ENCODE measurements at places on chromosomes 7 and 10. TPM values are rescaled to one million over a fixed set of nuclear protein-coding genes. Genes with fewer than 3 reads are reported as not detected.

Gene PLPP4
- total RNA-seq: 14.6 TPM

Gene SFTPA2
- total RNA-seq: not detected

Gene RELN
- total RNA-seq: not detected

Gene POLR2J2
- total RNA-seq: 8.2 TPM

Gene YWHAG
- total RNA-seq: 171 TPM

Gene INHBA
- total RNA-seq: 29.9 TPM

Gene METTL27
- 6.5 TPM for total RNA-seq

Gene FKBP9
- 222 TPM for total RNA-seq

Gene WASHC2A
- 31.2 TPM for total RNA-seq

Gene TMEM236
- 0.13 TPM for total RNA-seq

Gene HMX2
- not detected for total RNA-seq

Gene ACADSB
- total RNA-seq: 21.1 TPM

Gene HERC4
- 223 TPM for total RNA-seq

GRCh38 chr7:128115821-128116723 is 84.8 kb upstream of the LRRC4 start:
- H3K27ac ChIP-seq: no peak overlapping the region
- no peak overlapping the region for H3K4me3 ChIP-seq
- peaks cover 30% of the 10 kb centered on the region for H3K27me3 ChIP-seq
- no peak for DNase-seq
- peaks cover 16% of the 10 kb centered on the region for H3K4me1 ChIP-seq

DNA sequence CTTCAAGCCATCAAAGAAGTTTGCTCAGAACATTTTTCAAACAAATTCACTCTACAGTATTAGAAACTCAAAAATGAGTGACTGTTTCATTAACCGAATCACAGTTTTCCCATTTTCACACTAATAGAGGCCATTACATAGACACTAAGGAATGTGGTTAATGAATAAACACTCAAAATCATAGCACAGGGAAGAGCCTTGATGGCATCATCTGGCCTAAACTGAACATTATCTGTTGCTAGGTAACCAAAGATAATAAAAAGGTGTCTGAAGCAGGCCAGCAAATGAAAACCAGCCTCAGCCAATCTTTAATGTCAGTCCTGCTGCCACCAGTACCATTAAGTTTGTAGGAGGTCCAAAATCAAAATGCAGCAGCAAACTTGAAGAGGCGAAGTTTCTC is 492.4 kb upstream of the STEAP1 start:
- H3K4me1 ChIP-seq: no peaks in the 10 kb centered on the region
- no peak overlapping the region for H3K27ac ChIP-seq
- H3K4me3 ChIP-seq: no peak overlapping the region
- H3K36me3 ChIP-seq: no peaks in the 10 kb centered on the region
- no peaks in the 10 kb centered on the region for H3K27me3 ChIP-seq
- no peak for DNase-seq

DNA sequence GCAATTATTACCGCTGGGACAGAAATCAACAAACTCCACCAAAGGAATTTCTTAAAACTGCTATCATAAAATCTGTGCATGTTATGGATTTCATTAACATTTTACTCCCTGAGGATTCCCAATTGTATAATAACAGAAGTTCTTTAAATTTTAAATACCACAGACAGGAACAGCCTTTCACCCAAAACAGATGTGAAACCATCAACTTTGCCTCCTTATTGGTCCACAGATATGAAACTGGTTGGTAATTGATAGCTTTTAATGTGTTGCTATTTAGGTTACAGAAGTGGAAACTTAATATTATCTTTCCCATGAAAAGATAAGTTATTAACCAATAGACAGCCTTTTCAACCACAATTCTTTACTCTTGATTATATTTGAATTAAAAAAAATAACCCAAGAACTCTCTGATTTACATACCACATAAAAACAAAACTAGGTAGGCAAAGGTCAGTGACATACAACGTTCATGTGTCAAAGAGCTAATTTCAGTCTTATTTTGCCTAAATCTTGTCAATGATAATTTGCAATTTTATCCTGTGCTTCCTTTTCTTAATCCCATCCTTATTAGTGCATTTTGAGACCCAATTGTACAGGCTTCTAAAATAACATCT is 90.0 kb downstream of the NRP1 start:
- no peak for DNase-seq
- no peaks in the 10 kb centered on the region for H3K27me3 ChIP-seq
- H3K4me3 ChIP-seq: no peak overlapping the region
- H3K4me1 ChIP-seq: peaks cover 80% of the 10 kb centered on the region
- H3K27ac ChIP-seq: no peak overlapping the region
- H3K36me3 ChIP-seq: peaks cover 49% of the 10 kb centered on the region

- no peak for DNase-seq
- H3K36me3 ChIP-seq: 0 out of 2 replicates have a peak, but pooled peaks cover 6% of the 10 kb centered on the region
- H3K27ac ChIP-seq: no peak overlapping the region
- H3K27me3 ChIP-seq: no peaks in the 10 kb centered on the region
- H3K4me3 ChIP-seq: no peak overlapping the region
- no peaks in the 10 kb centered on the region for H3K4me1 ChIP-seq
These were observed 363.4 kb downstream of the GLRX3 start for GRCh38 chr10:130499541-130499940.

GRCh38 chr7:72538147-72538546 is 126.0 kb upstream of the CALN1 start:
- no peaks in the 10 kb centered on the region for H3K36me3 ChIP-seq
- no peaks in the 10 kb centered on the region for H3K4me1 ChIP-seq
- no peak overlapping the region for H3K4me3 ChIP-seq
- H3K27me3 ChIP-seq: peaks cover 8% of the 10 kb centered on the region
- no peak overlapping the region for H3K27ac ChIP-seq

- H3K36me3 ChIP-seq: no peaks in the 10 kb centered on the region
- peak; percentile 90 for DNase-seq
- H3K4me1 ChIP-seq: peaks cover 64% of the 10 kb centered on the region
- no peaks in the 10 kb centered on the region for H3K27me3 ChIP-seq
These were observed 87.8 kb downstream of the CFAP58 start for GRCh38 chr10:104441329-104442000.

DNA sequence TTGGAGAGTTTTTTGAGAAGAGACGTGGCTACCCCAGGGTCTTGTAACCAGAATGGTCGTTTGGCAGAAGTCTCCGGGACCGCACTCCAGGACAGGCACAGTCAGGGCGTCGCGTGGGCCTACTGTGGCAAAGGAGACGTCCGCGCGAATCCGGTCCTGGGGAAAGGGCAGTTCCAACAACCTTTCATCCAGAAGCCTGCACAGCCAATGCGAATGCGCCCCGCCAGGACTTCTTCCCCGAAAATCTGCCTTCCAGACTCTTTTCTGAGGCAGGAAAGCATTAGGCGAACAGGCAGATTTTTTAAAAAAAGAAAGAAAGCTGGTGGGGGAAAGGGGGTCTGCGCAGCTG is 2.0 kb downstream of the HPSE2 start:
- no peak overlapping the region for H3K27ac ChIP-seq
- no peaks in the 10 kb centered on the region for H3K36me3 ChIP-seq
- H3K4me3 ChIP-seq: peak overlapping the region; percentile 74
- H3K27me3 ChIP-seq: peaks cover 52% of the 10 kb centered on the region

- H3K4me1 ChIP-seq: peaks cover 31% of the 10 kb centered on the region
- peaks cover 3% of the 10 kb centered on the region for H3K27me3 ChIP-seq
These were observed 101.9 kb downstream of the PODXL start for GRCh38 chr7:131454498-131454897.

- no peaks in the 10 kb centered on the region for H3K27me3 ChIP-seq
- no peak overlapping the region for H3K4me3 ChIP-seq
- H3K4me1 ChIP-seq: peaks cover 51% of the 10 kb centered on the region
- DNase-seq: no peak
- peak overlapping the region; percentile 78 for H3K27ac ChIP-seq
These were observed 116.5 kb downstream of the CABCOCO1 start for GRCh38 chr10:61779276-61779675.

DNA sequence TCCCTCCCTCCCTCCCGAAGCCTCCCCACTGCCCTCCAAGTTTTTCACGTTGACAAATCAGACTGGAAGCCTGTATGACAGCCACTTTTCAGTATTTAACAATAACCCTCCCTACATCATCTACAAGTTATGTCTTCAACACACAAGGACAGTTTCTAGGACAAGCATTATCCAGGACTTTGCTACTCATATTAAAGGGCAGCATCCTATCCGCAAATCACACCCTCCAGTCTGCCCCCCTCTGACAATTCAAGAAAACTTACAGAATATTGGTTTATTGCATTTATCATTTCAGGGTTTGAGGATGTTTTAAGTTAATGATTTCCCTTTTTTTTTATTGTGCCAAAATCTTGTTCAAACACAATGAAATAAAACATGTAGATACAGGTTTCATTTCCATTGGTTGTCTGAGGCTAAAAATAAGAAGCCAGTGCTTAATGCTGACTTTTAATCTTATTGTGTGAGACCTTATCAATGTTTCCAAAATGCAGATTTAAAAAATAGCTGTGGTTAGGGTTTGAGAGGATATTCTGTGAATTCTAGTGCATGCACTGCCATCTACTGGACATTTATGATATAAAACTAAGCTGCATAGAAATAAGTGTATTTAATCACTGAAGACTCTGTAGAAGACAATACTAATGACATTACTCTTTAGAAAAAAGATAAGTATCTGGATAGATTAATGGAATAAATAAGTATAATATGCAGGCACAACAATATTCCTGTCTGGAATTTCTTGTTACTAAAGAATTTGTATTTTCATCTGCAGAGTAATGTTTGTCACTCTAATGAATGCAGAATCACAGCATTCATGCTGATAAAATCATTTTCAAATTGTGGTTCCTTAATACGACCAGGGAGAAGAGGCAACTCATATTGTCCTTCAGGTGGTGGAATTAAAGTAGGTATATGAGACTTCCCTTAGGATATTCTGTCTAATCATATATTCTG is 64.1 kb downstream of the CAV1 start:
- peak; percentile 70 for DNase-seq
- peak overlapping the region; percentile 38 for H3K4me3 ChIP-seq
- peaks cover 4% of the 10 kb centered on the region for H3K36me3 ChIP-seq

- H3K36me3 ChIP-seq: peaks cover 10% of the 10 kb centered on the region
- H3K27me3 ChIP-seq: no peaks in the 10 kb centered on the region
- H3K4me1 ChIP-seq: peaks cover 28% of the 10 kb centered on the region
These were observed 171.5 kb upstream of the TCF7L2 start for GRCh38 chr10:112778579-112778978.

GRCh38 chr7:90604383-90604782 is 8.3 kb downstream of the CDK14 start:
- no peak for DNase-seq
- no peak overlapping the region for H3K27ac ChIP-seq
- no peak overlapping the region for H3K4me3 ChIP-seq
- 0 out of 2 replicates have a peak, but pooled peaks cover 4% of the 10 kb centered on the region for H3K36me3 ChIP-seq
- no peaks in the 10 kb centered on the region for H3K27me3 ChIP-seq
- peaks cover 37% of the 10 kb centered on the region for H3K4me1 ChIP-seq

DNA sequence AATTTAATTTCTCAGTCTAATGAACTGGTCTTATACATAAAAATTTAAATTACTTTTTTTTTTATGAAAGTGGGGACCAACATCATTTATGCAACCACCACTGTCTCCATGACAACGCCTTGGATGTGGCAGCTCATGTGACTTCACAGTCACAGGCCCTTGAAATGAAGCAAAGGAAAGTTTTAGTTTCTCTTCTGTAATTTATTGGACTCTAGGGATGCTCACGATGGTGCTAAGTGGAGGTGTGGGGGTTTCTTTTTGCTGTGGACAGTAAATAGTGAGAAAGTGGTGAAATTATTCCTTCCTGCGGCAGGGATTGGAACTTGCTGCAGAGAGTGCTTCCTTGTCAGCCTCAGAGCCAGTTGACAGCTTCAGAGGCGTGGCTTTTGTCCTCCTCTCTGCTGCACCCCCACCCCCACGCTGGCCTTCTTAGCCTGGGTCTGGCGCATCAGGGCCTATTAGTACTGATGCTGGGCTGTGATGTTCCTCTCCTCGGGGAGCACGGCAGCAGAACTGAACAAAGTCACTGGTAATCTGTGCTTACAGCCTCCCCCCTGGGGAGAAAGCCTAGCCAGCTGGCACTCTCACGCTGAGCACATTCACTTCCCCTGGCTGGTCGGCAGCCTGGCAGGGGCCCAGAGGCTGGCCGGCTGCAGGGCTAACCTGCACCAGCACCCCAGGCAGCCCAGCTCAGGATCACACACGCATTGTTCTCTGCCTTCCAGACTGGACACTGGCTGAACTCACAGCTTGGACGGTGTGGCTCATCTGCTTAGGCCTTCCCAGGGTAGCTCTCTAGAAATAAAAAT is 517.5 kb upstream of the GALNT17 start:
- DNase-seq: no peak
- no peaks in the 10 kb centered on the region for H3K4me1 ChIP-seq
- H3K4me3 ChIP-seq: no peak overlapping the region
- no peak overlapping the region for H3K27ac ChIP-seq
- H3K27me3 ChIP-seq: no peaks in the 10 kb centered on the region
- no peaks in the 10 kb centered on the region for H3K36me3 ChIP-seq

- no peaks in the 10 kb centered on the region for H3K36me3 ChIP-seq
- H3K4me3 ChIP-seq: no peak overlapping the region
- DNase-seq: no peak
- H3K27ac ChIP-seq: no peak overlapping the region
- no peaks in the 10 kb centered on the region for H3K4me1 ChIP-seq
- H3K27me3 ChIP-seq: peaks cover 1% of the 10 kb centered on the region
These were observed 178.0 kb downstream of the CELF2 start for GRCh38 chr10:11195623-11196022.

DNA sequence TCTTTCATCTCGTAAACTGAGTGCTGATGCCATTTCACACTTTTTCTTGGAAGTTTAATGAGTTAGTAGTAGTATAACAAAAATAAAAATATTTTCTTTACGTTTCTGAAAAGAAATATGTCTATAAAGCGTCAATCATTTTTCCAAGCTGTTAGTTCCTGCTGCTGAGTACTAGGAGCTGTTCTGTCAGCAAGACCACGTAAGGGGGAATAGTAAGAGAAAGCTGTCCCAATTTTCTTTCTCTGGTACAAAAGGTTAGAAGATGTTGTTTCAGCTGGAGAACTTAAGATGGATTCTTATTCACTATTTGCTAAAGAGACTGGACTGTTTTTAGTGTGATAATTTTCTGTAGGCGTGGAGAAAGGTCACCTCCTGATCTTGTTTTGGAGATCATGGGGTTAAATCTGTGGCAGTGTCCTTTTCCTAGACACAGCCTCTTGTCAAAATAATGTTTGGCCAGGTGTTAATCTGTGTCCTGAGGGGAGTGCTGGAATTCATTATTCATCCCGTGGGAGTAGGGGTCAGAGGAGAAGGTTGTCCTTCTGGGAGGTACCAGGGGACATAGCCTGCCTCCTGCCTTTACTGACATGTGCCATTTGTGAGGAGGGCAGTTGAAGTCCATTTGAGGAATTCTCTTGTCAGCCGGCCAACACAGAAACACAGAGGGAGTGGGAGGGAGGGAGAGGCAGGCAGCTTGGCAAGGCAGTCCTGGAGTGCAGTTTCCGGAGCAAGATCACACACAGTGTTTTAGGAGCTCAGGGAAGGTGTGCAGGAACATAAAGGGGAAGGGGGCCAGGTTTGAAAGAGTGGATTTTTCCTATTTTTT is 368.7 kb downstream of the AUTS2 start:
- peaks cover 7% of the 10 kb centered on the region for H3K36me3 ChIP-seq
- H3K4me3 ChIP-seq: no peak overlapping the region
- DNase-seq: no peak
